Sigmoid colon (tissue), 7 donors: ENCODE measurements at places on chromosomes 2 and 18. TPM values are rescaled to one million over a fixed set of nuclear protein-coding genes. Genes with fewer than 3 reads are reported as not detected.

DNA sequence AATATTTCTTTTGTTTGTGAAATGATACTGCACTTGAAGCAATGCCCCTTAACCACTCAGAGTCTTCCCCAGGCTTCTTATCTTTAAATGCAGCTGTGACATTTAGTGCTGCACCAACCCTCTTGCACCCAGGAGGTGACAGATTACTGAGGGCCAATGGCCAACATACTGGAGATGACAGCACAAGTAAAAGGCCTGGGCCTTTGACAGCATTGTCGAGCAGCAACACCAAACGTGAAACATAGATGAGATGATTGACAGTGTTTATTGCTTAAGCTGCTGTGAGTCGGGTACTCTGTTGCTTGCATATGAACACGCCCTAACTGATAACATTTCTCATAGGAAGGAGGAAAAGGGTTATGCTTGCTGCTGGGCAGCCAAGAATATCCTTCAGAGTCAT, 80.3 kb downstream of the THNSL2 start:
- no peaks in the 10 kb centered on the region for H3K36me3 ChIP-seq
- no peak for DNase-seq
- no peak overlapping the region for H3K4me3 ChIP-seq
- H3K27ac ChIP-seq, result no peak overlapping the region

DNA sequence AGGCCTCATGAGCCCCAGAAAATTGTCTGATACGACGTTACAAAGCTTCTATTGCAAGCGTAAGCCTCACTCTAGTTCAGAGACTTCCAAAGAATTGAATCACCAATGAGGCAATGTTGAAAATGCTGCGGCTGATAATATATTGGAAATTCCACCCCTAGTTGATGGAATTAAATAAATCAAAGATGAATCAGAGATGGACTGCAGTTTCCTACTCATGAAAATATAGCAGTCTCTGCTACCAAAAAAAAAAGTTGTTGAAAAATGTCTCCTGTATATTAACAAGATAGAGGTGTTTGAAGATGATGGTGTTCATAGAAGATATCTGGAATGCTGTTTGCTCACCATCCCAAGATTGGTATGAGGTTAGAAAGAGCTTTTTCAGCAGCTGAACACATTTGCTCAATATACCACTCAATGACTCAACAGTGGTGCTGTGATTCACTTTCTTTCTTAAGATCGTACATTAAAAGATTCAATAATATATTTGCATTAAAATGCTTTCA, 99.8 kb upstream of the ARHGAP28 start:
- no peak for DNase-seq
- H3K27me3 ChIP-seq, result no peaks in the 10 kb centered on the region
- no peaks in the 10 kb centered on the region for H3K36me3 ChIP-seq
- H3K4me3 ChIP-seq, result no peak overlapping the region
- H3K27ac ChIP-seq, result no peak overlapping the region

DNA sequence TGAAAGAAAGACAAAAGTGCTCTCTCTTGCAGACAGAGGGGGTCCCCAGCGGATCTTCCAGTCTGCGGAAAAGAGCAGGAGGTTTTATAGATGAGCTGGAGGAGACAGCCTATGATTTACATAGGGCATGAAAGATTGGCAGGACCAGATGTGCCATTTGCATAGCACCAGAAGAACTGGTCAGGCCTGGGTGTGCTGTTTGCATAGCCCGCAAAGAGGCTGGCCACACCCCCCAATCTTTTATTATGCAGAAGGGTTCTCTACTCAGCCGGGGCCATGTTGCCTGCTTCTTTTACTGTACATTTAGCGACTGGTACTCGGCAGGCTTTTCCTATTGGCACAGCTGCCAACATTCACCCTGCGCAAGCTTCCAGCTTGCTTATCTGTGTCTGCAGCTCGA, 317.6 kb downstream of the GALR1 start:
- no peak overlapping the region for H3K4me3 ChIP-seq
- H3K27ac ChIP-seq, result no peak overlapping the region
- no peak for DNase-seq
- H3K36me3 ChIP-seq, result no peaks in the 10 kb centered on the region
- H3K27me3 ChIP-seq, result no peaks in the 10 kb centered on the region

The MERTK gene
- total RNA-seq, result 28.1 TPM

DNA sequence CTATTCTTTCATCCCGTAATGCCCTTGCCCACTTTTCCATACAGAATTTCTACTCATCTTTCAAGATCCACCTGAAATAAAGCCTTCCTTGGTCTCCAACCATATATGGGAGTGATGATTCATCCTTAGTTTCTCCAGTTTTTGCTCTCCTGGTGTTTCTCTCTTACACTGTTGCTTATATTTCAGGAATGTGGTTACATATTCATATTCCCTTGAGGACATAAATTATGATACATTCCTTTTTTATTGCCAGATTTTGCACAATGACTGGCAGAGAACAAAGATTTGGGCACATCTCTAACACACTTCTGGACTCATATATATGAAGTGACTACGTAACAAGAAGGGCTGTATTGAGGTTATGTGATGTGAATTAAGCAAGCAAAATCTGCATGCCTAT, 1573.4 kb upstream of the NXPH2 start:
- H3K36me3 ChIP-seq, result no peaks in the 10 kb centered on the region
- H3K27me3 ChIP-seq, result no peaks in the 10 kb centered on the region
- H3K4me3 ChIP-seq, result no peak overlapping the region
- DNase-seq, result no peak
- H3K27ac ChIP-seq, result no peak overlapping the region
- H3K4me1 ChIP-seq, result no peaks in the 10 kb centered on the region
